Kidney tubule cell (primary cell): ENCODE measurements at places on chromosomes 3 and 15.

GRCh38 chr3:115547207-115547606 is 76.1 kb upstream of the GAP43 start:
- no peak for DNase-seq

GRCh38 chr3:128155616-128156360 is 2.5 kb downstream of the EEFSEC start:
- no peak for DNase-seq

- no peak for DNase-seq
Measured at GRCh38 chr3:43686700-43687498, 3.8 kb upstream of the ABHD5 start.

DNA sequence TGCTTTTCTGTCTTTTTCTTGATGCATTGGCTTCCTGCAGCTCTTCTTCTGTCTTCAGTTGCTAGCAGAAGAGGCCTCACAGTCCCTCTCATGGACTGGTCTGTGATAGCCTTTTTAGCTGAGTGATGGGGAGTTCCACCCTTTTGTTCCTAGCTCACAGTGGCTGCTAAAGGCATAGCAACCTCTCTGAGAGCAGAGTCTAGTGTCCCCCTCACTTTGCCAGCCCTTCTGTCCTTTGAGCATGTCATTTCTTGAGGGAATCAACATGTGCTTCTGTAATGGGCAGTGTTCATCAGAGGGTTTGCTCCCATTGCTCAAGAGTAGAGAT is 44.4 kb downstream of the GAP43 start:
- DNase-seq: no peak
